ENCODE measurements at places on chromosomes 3 and 15.

DNA sequence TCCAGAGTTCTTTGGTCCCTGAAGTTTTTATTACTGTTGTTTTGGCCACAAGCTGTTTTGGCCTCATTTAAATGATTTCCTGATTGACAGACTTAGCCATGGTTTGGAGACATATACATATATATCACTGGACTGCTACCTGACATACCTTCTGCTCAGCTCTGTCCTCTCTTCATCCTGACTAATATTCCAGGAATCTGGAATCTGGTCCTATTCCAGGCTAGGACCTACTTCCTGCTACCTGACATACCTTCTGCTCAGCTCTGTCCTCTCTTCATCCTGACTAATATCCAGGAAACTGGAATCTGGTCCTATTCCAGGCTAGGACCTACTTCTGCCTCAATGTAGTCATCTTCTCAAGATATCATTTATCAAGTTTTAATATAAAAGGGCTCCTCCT lies 724.4 kb upstream of the ROBO1 start:
- DNase-seq = no peak

DNA sequence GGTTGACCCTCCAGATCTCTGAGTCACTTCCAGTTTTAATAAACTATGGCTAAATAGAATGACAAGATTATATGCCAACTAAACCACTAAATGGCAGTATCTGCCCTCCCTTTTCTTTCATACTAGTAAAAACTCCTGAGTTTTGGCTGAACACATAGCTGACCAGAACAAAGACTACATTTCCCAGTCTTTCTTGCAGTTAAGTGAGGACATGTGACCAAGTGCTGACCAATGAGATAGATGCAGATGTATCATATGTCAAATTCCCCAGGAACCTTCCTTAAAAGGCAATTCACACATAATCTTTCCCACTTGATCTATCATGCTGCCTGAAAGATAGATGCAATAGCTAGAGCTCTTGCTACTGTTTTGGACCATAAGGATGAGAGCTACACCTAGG lies 191.3 kb downstream of the SHOX2 start:
- DNase-seq = no peak

GRCh38 chr3:143273975-143274690 lies 154.6 kb downstream of the CHST2 start:
- no peak for DNase-seq

- no peak for DNase-seq
Observed at GRCh38 chr15:101675015-101675414, 22.8 kb upstream of the TM2D3 start.

DNA sequence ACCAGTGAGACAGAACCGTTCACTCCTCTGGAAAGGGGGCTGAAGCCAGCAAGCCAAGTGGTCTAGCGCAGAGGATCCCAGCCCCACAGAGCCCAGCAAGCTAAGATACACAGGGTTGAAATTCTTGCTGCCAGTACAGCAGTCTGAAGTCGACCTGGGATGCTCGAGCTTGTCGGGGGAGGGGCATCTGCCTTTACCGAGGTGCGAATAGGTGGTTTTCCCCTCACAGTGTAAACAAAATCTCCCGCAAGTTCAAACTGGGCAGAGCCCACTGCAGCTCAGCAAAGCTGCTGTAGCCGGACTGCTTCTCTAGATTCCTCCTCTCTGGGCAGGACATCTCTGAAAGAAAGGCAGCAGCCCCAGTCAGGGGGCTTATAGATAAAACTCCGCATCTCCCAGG lies 11.4 kb downstream of the CEP97 start:
- DNase-seq = no peak

- no peak for DNase-seq
Observed at GRCh38 chr3:37715358-37715757, 146.3 kb upstream of the CTDSPL start.

GRCh38 chr3:5260992-5261501 lies 73.5 kb downstream of the EDEM1 start:
- DNase-seq = no peak

DNA sequence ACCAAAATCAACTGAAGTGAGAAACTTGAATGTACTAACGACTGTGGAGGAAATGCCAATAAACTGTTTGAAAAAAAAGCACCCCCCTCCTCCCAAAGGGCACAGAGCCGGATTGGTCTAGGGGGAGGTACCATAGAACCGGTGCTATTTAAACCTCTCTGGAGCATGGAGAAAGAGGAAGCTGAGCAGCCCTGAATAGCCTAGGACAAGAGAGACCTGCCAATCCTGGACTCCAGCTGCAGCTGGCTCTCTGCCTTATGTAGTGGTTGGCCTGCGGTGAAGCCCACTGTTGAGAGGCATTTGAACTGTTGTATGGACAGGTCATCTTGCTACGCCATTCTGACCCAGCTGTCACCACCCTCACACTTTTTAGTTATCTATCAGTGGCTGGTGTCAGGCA lies 1.5 kb upstream of the SH3GL3 start:
- DNase-seq = no peak

GRCh38 chr15:65743637-65744252 lies 48.3 kb downstream of the DENND4A start:
- DNase-seq = no peak

DNA sequence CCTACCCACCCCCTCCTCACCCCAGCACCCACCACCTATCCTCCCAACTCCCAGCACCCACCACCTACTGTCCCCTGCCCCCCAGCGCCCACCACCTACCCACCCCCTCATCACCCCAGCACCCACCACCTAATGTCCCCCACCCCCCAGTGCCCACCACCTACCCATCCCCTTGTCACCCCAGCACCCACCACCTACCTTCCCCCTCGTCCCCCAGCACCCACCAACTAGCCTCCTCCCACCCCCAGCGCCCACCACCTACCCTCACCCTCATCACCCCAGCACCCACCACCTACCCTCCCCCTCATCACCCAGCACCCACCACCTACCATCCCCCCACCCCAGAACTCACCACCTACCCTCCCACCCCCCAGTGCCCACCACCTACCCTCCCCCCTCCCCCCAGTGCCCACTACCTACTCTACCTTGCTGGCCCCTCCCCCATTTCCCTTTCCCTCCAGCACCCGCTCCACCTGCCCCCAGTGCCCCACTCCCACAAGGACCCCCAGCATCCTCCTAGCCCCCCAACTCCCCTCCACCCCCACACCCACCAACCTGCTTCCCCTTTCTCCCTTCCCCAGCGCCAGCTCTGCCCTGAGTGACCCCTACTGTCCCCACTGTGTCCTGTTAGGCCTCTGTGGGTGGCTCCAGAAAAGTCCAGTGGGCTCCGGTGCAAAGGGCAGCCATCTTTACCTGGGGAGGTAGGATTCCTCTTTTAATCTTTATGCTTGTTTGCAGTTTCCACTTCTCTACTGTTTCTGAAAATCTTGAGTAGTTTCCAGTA lies 1.2 kb downstream of the UROC1 start:
- DNase-seq = no peak

GRCh38 chr15:65827065-65827464 lies 35.0 kb upstream of the DENND4A start:
- DNase-seq = no peak

- DNase-seq = no peak
Observed at GRCh38 chr3:8451696-8452095, 49.9 kb upstream of the LMCD1 start.

DNA sequence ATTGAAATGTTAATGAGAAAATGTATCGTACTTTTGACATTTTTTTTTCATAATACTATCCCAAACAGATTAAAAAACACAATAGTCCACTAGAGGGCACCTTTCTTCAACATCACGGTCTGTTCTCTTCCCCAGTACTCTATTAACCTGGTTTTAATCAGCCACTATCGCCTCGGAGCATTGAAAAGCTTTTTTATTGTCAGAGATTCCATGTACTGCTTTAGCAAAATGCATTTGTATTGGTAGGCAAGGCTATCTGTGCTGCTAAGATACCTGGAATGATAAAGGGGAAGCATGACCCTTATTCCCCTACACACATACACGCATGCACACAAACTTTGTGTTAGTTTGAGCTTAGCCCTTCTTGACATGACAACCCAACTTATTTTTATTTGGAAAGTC lies 160.1 kb upstream of the IL12A start:
- DNase-seq = no peak

DNA sequence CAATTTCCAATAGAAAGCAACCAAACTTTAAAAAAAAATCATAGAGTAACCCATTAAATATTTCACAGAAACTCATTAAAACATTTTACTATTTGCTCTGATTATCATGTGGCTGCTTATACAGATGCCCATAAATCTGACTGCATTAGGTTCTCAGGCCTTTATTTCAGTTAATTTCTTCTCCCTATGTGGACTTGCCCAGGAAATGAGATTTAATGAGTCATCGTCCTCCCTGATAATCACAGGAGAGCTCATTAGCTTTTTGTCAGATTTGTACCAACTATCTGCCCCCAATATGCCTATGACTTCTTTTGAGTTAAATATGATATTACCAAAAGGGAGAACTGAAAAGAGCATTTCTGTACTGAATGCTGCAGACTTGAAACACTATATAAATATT lies 168.0 kb downstream of the FOXB1 start:
- DNase-seq = no peak

DNA sequence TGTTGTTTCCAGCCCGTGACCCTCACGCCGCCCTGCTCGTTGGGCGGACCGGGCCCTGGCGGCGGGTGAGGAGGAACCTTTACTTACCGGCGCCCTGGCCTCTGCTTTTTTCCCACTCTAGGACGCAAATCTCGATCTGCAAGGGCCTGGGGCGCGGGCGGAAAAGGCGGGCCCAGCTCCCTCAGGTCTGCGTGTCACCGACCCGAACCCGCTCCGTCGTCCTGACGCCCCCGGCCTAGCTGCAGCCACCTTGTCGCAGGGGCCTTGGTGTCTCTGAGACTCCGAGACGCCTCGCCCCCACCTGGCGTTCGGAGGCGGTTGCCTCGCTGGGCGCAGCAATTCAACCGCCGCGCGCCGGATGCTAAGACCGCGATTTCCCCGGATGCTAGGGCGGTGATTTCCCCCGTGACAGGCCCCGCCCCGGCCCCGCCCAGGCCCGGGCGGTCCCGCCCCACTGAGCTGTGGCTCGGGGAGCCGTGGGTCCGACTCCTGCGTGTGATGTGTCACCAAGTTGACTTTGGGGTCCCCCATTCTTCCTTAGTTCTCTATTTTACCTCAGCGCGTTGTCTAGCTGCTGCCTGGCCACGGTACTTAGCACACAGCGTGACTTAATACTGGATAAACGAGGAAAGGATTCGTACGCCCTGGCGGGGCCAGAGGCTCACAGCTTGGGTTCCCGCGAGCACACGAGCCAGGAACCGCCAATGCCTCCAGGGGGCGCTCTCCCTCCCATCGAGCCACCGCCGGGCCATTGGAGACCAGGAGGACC lies at the start of gene RPL39L:
RPL39L (minus strand) TSS at position 371 of the 769 bp plus-strand sequence. CDS start 18,196 bp downstream, outside the sequence.
- DNase-seq = peak; percentile 84

DNA sequence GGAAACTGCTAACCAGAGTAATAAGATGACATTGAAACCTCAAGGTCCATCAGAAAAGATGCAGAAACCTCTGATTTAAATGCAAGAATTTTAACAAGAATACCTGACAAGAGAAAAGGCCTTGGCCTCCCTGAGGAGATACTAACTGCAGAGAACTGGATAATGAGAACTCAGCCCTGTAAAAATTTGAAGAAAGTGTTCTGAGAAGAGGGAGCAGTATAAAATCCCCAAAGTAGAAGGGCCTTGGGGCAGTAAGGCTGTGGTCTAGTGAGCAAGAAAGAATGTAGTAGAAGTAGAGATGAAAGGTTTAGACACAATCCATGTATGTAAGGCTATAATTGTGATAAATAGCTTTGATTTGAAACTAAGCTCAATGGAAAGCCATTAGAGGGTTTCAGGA lies 394.1 kb downstream of the ZBBX start:
- no peak for DNase-seq

- no peak for DNase-seq
Observed at GRCh38 chr3:53844262-53845102, 1.7 kb downstream of the CHDH start.

GRCh38 chr3:55327131-55327920 lies 159.8 kb downstream of the WNT5A start:
- no peak for DNase-seq

DNA sequence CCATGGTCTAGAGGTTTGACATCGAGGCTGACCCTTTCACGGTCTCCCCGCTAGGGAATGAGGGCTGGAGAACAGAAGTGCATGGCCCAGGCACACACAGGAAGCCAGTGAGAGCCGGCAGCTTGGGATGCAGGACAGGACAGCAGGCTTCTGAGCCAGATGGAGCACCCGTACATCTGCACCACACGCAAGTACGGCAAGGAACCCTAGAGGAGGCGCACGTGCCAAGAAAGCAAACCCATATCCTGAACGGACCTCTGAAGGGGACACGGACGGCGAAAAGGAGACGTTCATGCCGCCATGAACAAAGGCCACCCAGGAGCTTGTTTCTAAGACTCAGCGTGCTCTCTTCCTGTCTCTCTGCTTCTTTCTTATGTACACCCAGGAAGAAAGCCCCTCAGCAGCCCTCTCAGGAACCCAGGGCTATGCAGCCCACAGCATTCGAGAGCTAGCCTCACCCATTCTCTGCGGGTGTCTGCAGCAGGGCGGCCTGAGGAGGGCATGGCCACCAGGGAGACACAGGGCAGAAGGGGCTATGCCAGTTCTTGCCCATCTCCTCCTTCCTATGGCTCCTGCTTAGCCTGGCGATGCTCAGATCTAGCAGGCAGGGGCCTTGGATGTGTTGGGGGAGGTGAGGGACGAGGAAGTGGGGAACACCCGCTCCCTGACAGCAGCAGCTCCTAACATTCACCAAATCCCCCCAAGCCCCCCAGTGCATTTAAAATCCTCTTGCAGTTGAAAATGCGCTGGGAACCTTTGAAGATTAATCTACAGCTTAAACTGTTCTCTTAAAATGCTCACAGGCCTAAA lies 81.3 kb downstream of the PCSK6 start:
- DNase-seq = no peak

- DNase-seq = no peak
Observed at GRCh38 chr15:38274135-38274534, 21.5 kb downstream of the SPRED1 start.

Measured in activated naive CD8-positive, alpha-beta T cell treated with anti-CD3 and anti-CD28 coated beads, Interleukin-2, amount 50 U/mL, for 16 hours (primary cell).